ENCODE measurements at places on chromosomes 11 and 22.

DNA sequence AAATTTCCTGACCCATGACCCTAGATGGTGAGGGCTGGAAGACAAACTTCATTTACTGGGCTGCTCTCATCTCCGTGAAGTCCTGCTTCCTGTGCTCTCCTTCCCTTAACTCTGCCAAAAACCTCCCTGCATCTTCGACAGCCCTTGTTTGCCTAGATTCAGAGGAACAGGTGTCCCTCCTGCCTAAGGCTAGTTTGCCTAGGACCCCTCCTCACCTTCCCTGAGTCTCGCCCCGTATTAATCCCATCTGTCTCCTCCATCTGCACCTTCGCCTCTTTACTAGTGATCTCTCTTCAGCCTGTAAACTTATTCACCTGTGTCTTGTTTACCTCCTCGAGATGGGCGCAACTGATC lies 33.1 kb downstream of the EIF3F start:
- DNase-seq: no peak

DNA sequence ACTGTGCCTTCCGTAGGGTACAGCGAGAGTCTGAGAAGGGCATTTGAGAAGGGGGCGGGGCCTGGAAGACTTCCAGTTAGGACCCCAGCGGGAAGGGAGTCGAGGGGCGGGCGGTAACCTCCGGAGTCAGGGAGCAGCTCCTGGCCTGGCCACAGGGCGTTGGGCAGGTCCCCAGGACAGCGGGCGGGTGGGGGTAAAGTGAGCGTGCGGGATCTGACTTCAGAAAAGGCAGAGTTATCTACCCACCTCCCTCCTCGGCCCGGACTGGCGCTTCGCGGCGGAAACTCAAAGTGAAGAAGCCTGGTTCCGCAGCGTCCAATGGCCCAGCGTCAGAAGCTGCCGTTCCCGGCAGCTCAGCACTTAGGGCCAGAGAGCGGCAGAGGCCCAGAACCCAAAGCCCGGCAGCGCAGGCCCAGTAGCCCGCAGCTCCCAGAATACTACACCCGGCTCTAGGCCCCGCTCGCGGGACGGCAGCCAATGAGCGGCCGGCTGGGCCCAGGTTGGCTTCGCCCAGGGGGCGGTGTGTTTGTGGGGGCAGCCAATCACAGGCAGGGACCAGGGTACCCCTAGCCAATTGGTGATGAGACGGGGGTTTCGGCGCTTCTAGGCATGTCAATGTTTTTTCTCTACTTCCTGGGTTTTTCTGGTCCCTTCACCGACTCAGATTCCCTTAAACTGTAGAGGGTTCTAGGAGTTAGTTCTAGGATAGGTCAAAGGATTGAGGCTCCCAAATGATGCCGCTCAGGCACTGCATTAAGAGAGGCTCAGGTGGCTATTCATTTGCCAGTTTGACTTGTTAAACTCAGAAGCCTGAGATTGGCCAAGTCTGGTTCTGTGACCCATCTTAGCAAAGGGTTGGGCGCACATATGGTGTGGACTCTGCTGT lies at the start of gene TRIM68:
TSS of gene TRIM68 (minus strand) at position 451 of the 886 bp plus-strand sequence. CDS start 2,727 bp downstream, outside the sequence.
- peak; percentile 90 for DNase-seq

DNA sequence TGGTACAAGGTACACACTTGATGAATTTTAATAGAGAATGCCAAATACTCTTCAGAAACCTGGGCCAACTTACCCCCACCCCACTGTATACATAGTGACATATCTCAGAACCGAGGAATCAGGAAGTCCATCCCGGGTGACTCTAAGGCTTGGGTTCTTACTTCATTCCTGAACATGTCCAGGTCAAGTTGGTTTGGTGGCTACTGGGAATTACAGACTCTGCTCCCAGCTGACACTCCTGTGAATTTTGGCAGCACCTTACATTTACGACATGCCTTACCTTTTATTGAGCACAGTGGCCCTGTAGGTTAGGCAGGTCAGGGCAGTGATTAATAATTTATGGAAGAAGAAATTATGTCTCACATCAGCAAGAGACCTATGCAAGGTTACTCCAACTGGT lies 70.1 kb upstream of the LDLRAD3 start:
- DNase-seq: no peak

- no peak for DNase-seq
These were observed 20.1 kb downstream of the TMEM218 start for GRCh38 chr11:125091247-125091876.

GRCh38 chr22:36546932-36547331 lies 18.0 kb upstream of the EIF3D start:
- DNase-seq: no peak

GRCh38 chr11:65112546-65113360 lies 1.1 kb downstream of the TM7SF2 start:
- peak; percentile 56 for DNase-seq

DNA sequence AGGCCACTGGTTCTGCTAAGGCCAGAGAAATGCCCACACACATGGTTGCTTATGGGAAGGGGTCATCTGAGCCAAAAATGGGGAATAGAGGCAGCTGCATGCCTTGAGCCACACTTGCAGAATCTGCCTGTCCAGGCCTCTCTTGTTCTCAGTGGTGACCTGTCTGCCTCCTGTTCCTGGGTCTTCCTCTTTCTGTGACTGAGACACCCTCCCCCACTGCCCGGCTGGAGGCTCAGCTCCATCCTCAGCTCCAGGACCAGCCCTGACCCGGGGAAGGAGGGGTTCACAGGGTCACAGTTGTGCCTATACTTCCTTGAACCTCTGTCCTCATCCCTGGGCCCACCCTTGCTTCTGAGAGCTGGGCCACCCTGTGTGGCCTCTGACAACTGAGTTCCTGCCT lies 52.3 kb downstream of the CSF2RB start:
- DNase-seq: no peak

- no peak for DNase-seq
These were observed 8.6 kb downstream of the TSSC4 start for GRCh38 chr11:2409126-2409525.

DNA sequence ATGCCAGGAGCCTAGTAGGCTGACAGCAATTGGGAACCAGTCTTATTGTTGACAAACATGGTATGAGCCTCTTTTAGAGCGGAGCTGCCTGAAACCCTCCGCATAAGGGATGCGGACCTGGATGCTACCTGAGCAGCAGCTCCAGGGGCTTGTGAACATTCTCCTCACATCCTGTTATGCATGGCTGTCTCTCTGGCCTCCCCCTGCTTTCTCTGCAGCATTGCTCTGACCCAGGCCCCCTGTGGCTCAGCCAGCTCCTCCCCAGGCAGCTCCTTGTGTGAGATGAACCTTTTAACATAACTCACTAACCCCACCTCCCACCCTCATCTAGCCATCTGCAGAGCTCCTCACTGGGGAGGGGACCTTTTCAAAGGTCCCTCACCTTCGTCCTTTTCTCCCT lies 6.0 kb downstream of the BMAL1 start:
- no peak for DNase-seq

- DNase-seq: no peak
These were observed 752.8 kb downstream of the OPCML start for GRCh38 chr11:132779497-132779896.

DNA sequence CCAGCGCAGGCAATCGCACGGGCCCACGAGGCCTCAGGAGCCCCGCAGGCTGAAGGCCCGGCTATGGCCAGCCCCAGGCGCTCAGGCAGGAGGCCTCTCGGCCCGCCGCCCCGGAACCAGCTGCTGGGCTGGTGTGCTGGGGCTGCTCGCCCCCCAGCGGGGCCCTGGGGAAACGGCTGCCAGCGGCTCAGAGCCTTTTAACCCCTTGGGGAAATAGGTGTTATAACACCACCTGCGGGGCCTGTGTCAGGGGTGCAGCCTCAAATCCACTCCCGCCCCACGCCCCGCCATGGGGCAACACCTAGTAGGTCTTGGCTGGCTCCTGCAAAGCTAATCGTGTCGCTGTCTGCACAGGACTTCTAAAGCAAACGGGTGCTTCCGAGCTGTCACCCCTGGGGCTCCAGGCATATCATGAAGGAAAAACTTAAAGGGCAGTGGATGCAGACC lies 237.4 kb downstream of the TTC28 start:
- peak; percentile 33 for DNase-seq

DNA sequence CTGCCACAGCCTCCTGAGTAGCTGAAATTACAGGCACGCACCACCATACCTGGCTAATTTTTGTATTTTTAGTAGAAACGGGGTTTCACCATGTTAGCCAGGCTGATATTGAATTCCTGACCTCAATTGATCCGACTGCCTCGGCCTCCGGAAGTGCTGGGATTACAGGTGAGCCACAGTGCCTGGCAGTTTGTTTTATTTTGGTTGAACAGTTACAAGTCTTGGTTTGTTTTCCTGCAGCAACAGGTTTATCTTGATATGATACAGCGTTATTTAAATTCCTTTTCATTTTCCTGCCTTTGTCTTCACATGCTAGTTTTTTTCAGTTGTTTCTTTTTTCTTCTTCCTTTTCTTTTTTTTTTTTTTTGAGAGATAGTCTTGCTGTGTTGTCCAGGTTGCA lies 4.0 kb upstream of the SLC3A2 start:
- no peak for DNase-seq

- DNase-seq: no peak
These were observed 101.9 kb downstream of the GGTLC2 start for GRCh38 chr22:22746061-22746962.

DNA sequence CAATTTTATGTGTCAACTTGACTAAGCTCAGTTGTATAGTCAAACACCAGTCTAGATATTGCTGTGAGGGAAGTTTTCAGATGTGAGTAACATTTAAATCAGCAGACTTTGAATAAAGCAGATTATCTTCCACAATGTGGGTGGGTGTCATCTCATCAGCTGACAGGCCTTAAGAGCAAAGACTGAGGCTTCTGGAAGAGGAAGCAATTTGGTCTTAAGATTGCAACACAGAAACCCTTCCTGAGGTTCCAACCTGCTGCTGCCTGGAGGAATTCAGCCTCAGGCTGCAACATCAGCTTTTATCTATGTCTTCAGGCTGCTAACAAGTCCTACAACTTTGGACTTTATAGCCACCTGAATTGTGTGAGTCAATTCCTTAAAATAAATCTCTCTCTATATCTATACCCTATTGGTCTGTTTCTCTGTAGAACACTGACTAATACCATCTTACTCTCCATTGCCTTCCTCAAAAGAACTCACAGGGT lies 277.2 kb upstream of the PLET1 start:
- DNase-seq: no peak

GRCh38 chr22:38398609-38399461 lies 56.2 kb downstream of the KCNJ4 start:
- DNase-seq: peak; percentile 73

DNA sequence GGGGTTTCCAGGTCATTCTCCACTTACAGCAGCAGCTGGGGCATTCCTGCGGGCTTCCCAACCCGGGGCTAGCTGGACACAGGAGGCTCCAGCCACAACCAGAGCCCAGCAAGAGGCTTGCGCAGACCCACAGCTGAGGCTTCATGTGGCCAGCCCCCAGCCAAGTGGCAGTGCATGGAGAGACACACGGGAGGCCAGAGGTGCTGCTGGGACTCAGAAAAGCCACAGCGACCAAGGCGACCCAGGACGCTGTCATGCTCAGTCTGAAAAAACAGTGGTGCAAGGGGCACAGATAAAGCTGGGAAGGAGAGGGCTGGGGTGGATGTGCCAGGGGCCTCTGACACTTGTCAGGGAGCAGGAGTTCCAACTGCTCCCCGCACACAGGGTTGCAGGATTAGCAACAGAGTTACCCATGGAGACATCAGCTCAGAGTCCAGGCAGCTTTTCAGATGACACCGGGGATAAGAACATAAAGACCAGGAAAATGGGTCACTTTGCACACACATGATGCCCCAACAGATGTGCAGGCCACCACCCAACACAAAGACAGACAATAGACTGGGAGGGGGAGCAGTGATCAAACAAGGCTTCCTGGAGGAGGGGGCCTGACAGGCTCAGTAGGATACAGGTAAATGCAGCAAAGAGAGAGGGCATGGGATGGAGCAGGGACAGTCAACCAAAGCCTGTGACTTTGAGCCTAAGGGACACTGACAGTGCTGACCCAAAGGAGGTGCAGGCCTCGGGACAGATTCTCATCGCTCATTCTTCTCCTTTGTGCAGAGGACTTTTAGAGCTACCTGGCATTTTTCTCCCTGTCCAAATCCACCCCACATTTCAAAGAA lies 6.9 kb upstream of the NEAT1 start:
- no peak for DNase-seq

GRCh38 chr11:118914178-118914918 lies 11.4 kb downstream of the BCL9L start:
- DNase-seq: peak; percentile 44

- no peak for DNase-seq
These were observed 53.7 kb downstream of the PARVA start for GRCh38 chr11:12430954-12431595.

DNA sequence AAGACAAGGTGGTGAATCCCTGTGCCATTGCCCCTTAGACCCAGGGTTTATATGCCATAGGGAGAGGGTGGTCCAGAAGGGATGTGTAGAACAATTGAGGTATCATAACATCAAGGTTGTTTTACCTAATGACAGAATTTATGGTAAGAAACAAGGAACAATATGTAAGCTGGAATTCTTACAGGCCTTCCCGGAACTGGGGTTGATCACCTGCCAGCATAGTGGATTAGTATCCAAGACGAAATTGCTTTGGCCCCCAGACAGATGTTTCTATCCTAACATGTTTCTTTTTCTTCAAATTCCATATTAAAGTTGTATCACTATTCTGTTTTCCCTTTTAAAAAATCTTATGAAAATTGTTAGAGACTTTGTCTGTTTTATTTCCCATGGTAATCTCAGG lies 343.8 kb upstream of the ANO3 start:
- no peak for DNase-seq

DNA sequence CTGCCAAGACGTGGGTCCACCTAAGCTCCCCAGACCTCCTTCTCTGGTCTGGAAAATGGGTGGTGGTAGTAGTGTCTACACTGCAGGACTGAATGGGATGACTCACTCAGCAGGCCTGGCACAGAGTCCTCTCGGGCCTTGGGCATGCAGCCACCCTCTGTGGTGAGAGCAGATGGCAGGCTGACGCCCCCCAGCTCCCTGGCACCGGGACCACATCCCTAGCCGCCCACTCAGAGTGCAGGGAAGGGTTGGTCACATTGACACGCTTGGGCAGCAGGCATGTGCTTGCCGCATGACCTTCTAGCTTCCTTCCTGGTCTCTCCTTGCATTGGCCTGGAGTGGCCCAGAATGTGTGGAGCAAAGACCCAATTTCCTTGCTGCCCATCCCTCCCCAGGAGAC lies 30.7 kb upstream of the PRODH start:
- no peak for DNase-seq

DNA sequence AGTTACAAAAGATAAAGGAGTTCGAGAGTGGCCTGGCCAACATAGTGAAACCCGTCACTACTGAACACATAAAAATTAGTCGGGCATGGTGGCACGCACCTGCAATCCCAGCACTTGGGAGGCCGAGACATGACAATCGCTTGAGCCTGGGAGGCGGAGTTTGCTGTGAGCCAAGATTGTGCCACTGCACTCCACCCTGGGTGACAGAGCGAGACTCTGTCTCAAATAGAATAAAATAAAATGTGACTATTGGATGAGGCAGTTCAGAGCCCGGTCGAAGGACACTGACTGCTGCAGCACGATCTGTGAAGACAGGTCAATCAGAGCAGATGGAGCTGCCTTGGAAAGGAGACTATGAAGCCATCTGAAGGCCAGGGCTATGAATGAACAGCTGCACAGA lies 37.7 kb upstream of the ANO1 start:
- no peak for DNase-seq

GRCh38 chr11:76074148-76075095 lies 131.9 kb downstream of the WNT11 start:
- no peak for DNase-seq
